Skin of body (tissue), 3 donors: ENCODE measurements at places on chromosomes 2 and 18.

DNA sequence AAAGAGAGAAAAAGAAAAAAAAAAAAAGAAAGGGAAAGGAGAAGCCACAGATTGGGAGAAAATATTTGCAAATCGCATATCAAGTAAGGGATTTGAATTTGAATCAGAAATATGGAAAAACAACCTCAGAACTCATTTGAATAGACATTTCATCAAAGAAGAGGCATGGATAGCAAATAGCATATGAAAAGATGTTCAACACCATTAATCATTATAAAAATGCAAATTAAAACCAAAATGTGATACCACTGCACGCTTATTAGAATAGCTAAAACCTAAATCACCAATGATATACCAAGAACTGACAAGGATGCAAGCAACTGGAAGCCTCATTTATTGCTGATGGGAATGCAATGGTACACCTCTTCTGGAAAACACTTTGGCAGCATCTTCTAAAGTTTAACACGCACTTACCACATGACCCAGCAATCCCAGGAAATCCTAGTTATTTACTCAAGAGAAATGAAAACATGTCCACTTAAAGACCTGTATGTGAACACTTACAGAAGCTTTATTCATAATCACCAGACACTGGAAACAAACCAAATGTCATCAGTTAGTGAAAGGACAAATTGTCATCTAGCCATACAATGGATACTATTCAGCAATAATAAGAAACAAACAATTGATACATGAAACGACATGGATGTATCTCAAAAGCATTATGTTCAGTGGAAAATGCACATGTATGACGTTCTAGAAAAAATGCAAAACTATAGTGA, 10.3 kb downstream of the DNER start:
- no peak for DNase-seq

- DNase-seq, result no peak
Measured at GRCh38 chr18:6111726-6112125, 216.4 kb upstream of the TMEM200C start.

DNA sequence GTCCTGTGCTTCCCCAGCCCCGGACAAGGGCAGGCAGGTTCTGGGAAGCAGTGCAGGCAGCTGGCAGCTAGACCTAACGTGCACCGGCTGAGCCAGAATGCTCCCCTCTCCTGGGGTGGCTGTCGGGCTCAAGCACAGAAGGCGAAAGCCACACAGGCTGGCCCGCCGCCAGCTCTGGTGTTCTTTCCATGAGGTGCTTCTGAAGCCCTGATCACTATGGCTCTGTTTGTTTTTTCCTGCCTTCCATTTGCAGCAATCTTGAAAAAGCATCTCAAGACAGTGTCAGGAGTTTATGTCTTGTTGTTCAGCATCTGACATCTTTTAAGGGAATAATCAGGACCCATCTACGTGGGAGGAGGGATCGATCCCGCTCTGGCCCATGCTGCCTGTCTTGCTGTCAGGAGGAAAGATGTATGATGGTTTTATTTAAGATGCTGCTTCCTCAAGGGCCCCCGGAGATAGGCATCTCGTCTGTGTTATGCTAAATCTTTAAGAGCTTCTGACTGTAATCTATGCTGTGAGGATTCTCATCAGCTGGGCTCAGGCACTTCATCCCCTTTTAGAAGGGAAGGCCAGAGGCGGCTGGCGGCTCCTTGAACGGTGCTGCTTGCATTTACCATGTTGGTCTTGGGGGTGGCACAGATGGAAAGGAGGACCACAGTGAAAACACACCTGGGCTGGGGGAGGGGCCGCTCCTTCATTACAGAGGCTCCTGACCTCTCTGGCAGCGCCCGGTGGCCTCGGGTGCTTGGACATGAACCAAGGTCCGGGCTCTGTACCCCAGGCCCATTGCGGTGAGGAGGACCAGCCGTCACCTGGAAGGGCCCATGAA, 118.5 kb upstream of the HDAC4 start:
- DNase-seq, result no peak

DNA sequence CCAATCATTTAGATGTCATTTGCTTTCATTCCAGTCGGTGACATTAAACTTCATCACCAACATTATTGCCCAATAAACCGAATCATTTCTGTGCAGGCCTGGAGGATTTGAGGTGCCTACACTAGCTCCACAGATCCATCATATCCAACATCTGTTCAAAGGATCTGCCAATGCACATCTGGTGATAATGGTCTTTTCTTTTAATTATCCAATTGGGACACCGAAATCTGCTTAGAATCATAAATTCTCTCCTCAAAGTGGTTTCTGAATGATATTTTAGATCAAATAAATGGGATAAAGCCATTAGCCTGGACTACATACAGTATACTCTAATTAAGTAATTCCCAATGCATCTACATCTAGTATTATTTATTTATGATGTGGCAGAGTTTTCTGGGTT, 85.6 kb downstream of the ABCA12 start:
- no peak for DNase-seq

DNA sequence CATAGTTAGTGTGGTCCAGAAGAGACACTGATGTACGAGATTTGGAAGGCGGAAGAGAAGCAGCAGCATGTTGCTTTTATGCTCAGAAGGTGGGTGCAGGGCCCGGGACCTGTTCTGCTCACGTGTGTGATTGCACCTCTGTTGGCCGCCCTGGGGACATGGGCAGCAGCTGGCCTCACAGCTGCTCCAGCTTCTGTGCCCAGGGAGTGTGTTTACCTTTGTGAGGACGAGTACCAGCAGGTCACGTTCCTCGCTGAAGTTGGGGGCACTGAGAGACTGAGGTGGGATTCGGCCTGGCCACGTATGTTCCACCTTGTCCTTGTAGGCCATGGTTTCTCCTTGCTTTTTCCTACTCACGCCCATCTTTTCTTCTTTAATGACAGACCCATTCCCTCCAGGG, 86.3 kb downstream of the PMAIP1 start:
- no peak for DNase-seq

DNA sequence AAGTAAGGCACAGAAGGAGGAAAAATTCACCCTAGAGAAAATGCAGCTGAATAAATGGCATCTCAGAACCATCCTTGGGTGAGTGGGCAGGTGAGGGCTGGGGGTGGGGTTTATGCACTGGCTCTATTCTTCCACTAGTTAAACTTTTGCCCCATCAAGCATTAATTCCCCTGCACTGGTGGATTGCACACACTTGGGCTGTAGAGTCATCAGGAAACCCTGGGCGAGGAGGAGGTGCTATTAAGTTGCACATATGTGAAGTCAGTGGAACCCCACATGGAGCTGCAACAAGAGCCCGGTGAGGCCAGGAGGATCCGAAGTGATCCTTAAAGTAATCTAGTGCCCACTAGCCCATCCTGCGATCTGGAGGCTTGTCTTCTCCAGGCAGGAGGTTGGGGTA, 6.8 kb upstream of the DNAJB2 start:
- no peak for DNase-seq
